ENCODE measurements at places on chromosomes 2 and 18.

DNA sequence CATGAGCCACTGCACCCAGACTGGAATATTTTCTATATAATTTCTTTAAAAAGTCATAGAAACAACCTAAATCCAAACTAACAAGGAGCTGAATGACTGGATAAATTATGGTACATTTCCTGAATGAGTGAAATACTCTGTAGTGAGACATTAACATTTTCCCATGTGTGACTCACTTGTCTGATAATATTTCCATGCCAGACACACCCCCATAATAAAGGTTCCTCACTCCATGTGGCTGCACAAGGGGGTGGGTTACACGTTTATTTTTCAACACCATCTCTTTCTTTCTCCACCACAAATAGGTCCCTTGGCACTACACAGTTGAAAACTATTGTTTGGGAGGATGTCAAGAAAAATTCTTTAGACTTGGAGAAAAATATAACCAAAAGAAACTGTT lies 266.3 kb upstream of the LYPD1 start:
- DNase-seq = no peak

- no peak for DNase-seq
Measured at GRCh38 chr2:207929923-207930322, 95.4 kb downstream of the PLEKHM3 start.

DNA sequence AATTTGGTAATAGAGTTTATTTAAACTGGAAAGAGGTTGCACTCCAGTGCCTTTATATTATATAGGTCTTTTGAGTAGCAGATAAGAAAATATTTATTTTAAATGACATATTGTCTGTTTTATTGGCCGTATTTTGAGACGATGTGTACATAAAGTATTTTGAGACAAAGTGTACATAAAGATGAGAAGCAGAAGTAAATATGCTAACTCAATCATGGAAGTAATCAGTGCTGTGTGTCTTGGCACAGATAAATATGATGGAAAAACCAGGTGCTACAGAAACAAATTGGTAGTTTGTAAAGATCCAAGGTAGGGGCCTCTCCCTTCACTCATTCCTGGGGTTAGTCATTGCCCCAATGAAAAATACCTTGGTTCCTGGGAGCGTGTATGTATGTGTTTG lies 382.9 kb downstream of the DSEL start:
- DNase-seq = no peak

GRCh38 chr2:22487541-22487940 lies 897.4 kb upstream of the KLHL29 start:
- no peak for DNase-seq

DNA sequence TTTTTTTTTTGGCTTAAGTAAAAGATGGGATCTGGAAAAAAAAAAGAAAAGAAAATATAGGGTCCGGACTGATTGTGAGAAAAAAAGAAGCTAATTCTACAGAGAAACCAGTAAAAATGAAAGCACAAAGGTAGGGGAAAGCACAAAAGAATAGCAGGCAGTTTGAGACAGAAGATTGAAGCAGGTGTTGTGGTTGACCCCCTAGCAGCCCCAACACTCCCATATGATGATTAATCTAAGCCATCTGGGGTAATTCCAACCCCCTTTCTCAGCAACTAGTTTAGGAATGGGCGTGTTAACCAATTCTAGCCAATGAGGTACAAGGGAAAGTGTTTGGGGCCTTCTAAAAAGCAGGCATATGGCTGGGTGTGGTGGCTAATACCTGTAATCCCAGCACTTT lies 77.0 kb downstream of the MBD2 start:
- no peak for DNase-seq

GRCh38 chr18:58004317-58004716 lies 39.7 kb upstream of the NEDD4L start:
- DNase-seq = peak; percentile 9

- no peak for DNase-seq
Measured at GRCh38 chr2:112960230-112960825, 17.5 kb upstream of the IL36G start.

DNA sequence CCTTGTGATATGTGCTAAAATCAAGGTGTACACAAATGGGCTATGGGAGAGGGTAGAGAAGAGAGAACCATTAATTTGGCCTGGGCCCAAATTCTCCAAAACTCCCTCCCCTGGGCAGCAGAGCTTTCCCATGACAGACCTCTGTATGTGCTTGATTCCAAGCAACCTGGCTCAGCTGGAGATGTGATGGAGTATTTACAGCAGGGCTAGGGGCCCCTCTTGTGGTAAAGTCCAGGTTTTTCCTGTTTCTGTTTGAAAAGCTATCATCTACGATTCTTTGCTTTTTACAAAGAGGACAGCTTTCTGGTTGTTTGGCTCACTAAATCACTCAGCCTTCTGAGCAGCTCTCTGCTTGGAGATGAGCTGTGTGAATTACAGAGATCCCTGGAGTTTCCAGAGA lies 40.3 kb downstream of the KCNS3 start:
- no peak for DNase-seq

GRCh38 chr2:84971510-84972206 lies 697 bp downstream of the KCMF1 start:
- no peak for DNase-seq

DNA sequence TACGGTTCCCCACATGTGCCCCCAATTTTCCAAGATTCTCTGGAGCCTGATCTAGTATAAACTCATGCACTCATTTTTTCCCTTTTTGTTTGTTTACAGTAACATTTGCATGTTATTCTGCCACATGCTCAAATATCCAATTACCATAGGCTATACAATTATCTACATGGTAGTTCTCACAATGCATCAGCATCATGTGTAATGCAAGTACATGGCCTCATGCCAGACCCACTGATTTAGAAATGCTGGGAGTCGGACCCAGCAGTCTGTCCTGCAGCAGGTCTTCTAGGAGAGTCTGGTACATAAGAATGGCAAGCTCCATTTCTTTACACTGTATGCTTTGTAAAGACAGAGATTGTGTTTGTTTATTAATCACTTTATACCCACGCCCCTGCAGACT lies 107.7 kb downstream of the CBLN2 start:
- DNase-seq = no peak

DNA sequence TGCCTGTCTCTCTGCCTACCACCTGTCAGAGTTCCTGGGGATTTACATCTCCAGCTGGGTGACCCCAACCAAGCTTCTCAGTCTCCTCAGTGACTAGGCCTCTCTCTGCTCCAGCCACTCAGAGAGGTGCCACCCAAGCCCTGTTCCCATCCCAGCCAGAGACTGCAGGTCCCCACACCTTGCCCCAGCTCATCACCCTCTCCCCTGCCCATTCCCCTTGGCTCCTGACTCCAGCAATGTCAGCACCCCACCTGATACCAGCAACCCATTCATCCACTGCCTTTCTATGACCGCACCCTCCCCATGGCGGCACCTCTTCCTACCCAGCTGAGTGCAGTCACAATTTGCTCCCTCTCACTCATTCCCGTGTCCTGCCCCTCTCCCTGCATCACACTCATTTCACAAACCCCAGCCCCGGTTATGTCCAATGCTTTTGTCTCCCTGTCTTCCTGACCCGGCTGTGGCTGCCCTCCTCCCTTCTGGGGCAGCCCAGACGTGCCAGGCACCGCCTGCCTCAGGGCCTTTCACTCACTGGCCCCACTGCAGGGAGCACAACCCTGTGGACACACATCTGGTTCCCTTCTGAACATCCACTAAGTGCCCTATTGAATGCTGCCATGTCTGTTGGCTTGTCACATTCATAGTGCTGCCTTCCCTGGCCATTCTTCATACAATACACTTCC lies 494.8 kb upstream of the HS6ST1 start:
- DNase-seq = no peak

GRCh38 chr2:236823963-236824362 lies 254.3 kb downstream of the ACKR3 start:
- no peak for DNase-seq

GRCh38 chr2:199130501-199130900 lies 327.2 kb downstream of the SATB2 start:
- DNase-seq = no peak

GRCh38 chr2:174117951-174118930 lies 130.1 kb downstream of the OLA1 start:
- peak; percentile 8 for DNase-seq

DNA sequence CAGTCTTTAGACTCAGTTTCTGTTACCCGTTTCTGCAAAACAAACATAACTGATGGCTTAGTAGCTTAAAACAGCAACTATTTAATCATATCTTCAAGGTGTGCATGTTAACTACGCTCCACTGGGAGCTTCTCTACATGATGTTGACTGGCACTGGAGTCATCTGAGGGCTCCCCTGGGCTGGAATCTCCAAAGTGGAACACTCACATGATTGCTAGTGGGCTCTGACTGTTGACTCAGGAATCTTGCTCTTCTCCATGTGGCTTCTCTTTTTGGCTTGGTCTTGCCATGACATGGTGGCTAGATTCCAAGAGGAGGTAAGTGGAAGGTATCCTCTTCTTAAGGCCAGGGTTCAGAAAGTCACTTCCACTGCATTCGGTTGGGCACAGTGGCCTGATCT lies 160.8 kb downstream of the PMAIP1 start:
- DNase-seq = no peak

DNA sequence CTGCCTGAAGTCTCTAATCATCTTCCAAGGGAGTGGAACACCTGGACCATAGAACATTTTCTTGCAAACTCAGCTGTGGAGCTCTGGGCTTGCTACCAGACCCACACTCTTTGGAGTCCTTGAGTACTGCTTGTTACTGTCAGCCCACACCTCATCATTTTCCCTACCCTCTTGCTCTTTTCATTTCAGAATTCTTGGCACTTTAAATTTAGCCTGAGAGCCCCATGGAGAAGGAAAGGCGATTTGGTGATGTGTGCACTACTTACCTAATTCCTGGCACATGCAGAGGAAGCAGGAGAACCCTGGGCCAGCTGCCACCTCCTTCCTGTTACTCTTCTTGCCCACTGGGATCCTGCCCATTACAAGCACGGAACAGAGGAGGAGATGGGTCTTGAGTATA lies 31.7 kb downstream of the TMEM178A start:
- no peak for DNase-seq

- DNase-seq = no peak
Measured at GRCh38 chr18:78980279-78980771, 707 bp downstream of the SALL3 start.

DNA sequence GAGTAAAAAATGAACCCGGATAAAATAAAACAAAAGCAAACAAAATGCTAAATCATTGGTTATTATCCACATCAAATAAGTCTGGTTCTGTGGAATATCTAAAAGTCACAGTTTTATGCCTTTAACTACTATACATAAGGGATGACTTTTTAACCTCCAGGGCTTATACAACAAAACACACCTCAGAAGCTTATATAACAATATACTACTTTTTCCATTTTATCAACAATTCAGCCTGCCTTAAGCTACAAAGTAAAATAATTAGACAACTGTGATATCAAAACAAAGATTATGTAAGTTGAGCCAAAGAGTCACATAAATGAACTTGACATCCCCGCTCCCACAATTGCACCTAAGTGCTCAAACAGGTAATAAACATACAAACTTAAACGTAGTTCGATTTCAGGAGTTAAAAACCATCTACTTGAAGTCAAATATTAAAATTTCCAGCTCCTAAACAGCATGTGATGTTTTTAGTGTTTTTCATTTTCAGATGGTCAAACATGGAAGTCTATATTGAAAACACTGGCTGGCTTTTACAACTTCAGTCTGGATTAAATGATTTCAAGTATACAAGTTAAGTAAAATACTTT lies 54.7 kb downstream of the ATIC start:
- no peak for DNase-seq

DNA sequence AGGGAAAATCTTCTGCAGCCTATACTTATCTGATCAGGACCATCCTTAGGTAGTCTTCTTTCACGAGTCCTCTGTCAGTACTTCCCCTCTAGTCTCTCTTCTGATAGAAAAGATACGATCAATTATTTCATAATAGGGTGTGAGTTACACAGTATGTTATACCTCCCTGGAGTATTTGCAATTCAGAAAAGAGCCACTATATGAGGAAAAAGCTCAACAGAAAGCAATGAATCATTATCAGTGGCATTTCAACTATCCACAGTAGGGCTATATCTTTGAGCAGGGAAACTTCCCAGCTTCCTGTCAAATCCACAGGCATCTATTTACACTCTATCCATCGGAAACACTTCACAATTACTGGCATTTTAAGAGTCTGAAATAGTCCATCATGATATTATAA lies 105.3 kb upstream of the ACVR2A start:
- no peak for DNase-seq

- DNase-seq = no peak
Measured at GRCh38 chr2:2083113-2083758, 247.8 kb downstream of the MYT1L start.

DNA sequence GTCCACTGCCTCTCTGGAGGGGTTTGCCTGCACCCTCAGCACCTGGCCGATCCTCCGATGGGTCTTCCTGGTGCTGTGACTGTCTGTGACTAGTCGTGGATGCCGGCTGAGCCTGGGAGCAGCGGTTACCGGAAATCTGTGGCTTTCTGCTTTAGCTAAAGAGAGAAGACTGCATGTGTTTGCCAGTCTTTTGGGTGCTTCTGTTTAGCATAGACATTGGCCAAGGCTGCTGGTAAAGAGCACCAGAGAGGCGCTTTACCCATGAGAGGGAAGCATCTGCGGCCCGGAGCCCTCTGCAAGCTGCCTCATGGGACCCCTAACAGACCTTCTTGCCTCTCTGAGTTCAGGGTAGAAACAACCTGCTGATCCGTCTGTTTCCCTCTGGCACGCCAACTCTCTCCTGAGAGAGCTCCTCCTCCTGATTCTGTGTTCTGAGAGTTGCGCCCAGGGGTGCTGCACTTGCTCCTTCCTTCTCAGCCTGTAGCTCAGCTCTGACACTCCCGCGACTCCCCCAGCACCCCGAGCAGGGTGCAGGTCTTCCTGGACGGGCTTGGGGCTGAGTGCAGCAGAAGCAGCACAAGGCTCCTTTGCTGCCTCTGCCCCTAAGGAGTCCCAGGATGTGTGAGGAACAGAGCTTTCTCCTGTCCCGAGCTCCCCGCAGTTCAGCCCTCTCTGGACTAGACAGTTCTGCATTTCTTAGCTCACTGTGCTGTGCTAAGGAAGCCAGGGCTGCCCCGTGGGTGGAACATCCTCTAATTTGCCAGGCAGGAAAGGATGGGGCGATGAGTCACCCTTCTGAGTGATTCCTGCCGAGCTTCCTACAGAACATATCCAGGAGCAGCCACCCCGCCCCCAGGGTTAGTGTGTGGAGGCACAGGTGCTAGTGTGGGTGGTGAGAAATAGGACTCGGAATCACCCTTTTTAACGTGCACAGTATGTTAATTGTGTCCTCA lies 203.2 kb downstream of the SH3RF3 start:
- DNase-seq = peak; percentile 78

- DNase-seq = no peak
Measured at GRCh38 chr2:149597050-149597667, 9.6 kb upstream of the MMADHC start.

- no peak for DNase-seq
Measured at GRCh38 chr18:46481847-46482245, 175.2 kb downstream of the LOXHD1 start.

GRCh38 chr2:26816893-26817292 lies 31.0 kb downstream of the CENPA start:
- peak; percentile 20 for DNase-seq

- no peak for DNase-seq
Measured at GRCh38 chr2:147364597-147364996, 480.2 kb upstream of the ACVR2A start.

- DNase-seq = no peak
Measured at GRCh38 chr2:239224199-239224570, 176.6 kb downstream of the HDAC4 start.
